ENCODE measurements at places on chromosomes 16 and 17. TPM values are rescaled to one million over a fixed set of nuclear protein-coding genes. Genes with fewer than 3 reads are reported as not detected.
A peak's percentile ranks its signal among the peaks of the same experiment; 100 is the strongest.

DNA sequence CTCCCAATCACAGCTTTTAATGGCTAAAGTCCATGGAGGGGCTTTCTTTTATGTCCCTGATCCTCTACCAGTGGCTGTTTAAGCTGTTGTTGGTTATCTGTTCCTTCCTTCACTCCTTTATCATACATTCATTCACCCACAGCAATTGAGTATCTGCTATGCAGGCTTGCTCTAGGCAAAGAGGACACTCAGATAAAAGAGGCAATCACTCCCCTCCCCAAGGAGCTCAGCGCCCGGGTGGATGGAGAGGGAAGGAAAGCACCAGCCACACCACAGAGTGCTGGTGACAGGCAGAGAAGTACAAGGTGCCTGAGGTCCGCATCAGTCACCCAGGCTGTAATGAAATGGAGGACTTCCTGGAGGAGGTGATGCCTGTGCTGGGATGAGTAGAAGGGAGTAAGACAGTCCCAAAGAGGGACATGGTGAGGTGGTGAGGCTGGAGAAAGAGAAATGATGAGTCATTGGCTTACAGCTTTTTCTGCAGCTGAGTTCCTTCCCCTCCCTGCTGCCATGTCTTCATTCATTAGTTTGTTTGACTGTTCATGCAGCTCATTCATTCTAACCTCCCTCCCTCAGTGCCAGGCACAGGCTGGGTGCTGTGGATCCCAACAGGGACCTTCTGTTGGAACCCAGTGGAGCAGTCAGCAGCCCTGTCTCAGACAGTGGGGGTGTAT lies 12.8 kb upstream of the NGFR start:
- no peaks in the 10 kb centered on the region for H3K36me3 ChIP-seq
- H3K4me3 ChIP-seq, result no peak overlapping the region
- peaks cover 18% of the 10 kb centered on the region for H3K27me3 ChIP-seq
- H3K27ac ChIP-seq, result no peak overlapping the region
- no peak for DNase-seq

GRCh38 chr16:12303653-12304052 lies 327.1 kb downstream of the SNX29 start:
- no peak for DNase-seq
- no peaks in the 10 kb centered on the region for H3K4me1 ChIP-seq
- H3K27ac ChIP-seq, result no peak overlapping the region
- H3K36me3 ChIP-seq, result no peaks in the 10 kb centered on the region

DNA sequence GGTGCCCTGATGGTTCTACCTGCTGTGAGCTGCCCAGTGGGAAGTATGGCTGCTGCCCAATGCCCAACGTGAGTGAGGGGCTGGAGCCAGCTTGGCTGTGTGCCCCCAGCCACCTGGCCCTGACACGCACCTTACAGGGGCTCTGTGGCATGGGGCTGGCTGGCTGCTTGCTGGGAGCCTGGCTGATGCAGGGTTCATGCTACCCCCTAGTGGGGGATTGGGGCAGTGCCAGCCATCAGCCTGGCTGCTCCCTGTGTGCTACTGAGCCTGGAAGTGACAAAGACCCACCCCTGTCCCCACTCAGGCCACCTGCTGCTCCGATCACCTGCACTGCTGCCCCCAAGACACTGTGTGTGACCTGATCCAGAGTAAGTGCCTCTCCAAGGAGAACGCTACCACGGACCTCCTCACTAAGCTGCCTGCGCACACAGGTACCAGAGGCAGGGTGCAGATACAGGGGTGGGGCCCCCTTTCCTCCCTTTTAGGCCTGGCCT lies 5.7 kb downstream of the GRN start:
- H3K4me3 ChIP-seq, result no peak overlapping the region
- no peaks in the 10 kb centered on the region for H3K27me3 ChIP-seq
- peak; percentile 96 for DNase-seq
- H3K4me1 ChIP-seq, result no peaks in the 10 kb centered on the region
- peaks cover 25% of the 10 kb centered on the region for H3K36me3 ChIP-seq

DNA sequence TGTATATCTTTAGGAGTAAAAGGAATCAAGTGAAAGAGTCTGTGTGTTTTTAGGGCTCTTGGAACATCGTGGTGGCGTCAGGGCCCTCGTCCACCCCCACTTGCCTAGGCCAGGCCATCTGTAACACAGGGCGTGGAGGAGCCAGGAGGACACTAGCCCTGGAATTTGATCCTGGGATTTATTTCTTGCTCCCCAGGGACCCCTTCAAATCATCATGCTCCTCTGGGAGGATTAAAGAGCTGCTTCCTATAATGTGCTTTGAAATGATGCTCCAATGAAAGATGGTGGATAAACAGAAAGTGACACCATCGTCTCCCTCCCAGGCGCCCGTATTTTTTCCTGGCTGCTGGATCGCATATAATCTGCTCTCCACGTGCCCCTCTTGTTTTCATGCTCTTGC lies 113.3 kb downstream of the AATF start:
- H3K27ac ChIP-seq, result no peak overlapping the region
- H3K27me3 ChIP-seq, result no peaks in the 10 kb centered on the region
- no peak overlapping the region for H3K4me3 ChIP-seq
- peak; percentile 46 for DNase-seq

HNF1B gene
- total RNA-seq, result 44.6 TPM

DNA sequence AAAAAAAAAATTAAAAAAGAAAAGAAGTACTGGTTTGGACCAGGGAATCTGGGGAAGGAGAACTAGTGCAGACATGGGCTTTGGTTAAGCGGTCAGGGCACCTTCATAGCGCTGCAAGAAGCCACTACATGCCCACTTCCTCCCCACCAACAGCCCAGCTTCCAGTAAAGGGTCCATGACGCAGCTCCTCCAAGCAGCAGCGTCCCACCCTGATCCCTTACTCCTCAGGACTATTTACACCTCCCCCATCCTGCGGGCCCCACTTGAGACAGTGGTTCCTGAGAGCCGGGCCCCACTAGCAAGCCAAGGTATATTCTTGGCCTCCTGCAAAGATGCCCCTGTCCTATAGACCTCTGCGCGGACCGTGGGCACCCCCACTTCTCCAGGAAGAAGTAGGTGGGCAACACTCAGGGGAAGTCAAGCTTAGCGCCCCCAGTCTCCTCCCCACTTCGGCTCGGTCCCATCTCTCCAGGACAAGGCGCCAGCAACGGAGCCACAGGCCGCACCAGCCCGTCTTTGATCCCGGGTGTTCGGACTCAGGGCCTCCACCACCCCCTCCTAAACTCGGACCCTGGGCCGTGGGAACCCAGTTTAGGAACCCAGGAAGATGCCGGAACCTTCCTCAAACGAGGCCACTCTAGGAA lies 913 bp upstream of the PRR14 start:
- peak overlapping the region; percentile 64 for H3K4me3 ChIP-seq
- no peaks in the 10 kb centered on the region for H3K4me1 ChIP-seq

GRCh38 chr17:47368262-47368661 lies 44.5 kb downstream of the EFCAB13 start:
- H3K36me3 ChIP-seq, result no peaks in the 10 kb centered on the region
- no peak overlapping the region for H3K27ac ChIP-seq
- no peak overlapping the region for H3K4me3 ChIP-seq
- no peaks in the 10 kb centered on the region for H3K4me1 ChIP-seq
- no peak for DNase-seq

DNA sequence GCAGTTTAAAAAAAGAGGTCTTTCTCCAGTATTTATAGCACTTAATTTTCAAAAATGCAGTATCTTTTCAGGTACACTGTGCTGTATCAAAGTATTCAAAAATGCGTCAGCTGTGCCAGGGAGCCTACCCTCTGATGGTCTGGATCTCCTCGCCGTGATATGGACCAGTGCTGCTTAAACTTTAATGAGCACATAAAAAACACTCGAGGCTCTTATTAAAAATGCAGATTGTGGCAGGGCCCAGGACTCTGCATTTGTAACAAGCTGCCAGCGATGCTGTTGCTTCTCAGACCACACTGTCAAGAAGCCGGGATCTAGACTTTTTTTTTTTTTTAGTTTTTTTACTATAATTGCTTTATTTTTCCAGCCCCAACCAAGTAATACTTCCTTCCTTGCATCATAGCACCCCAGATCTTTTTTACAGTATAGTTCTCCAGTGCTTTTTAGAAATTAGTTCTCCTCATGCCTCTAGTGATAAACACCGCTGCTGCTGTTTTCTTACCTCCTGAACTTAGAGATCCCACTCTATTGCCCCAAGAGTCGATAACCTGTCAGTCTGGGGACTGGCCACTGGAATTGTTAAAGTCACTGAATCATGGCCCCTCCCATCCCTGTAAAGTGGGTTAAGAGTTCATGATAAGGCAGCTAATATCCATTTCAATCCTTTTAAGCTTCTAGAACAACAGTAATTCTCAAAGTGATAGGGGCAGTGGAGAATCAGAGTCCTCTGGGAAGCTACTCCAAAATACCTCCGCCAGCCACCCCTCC lies 1.6 kb upstream of the SMARCD2 start:
- no peak for DNase-seq
- H3K4me3 ChIP-seq, result no peak overlapping the region
- H3K27me3 ChIP-seq, result peaks cover 5% of the 10 kb centered on the region
- no peak overlapping the region for H3K27ac ChIP-seq

DNA sequence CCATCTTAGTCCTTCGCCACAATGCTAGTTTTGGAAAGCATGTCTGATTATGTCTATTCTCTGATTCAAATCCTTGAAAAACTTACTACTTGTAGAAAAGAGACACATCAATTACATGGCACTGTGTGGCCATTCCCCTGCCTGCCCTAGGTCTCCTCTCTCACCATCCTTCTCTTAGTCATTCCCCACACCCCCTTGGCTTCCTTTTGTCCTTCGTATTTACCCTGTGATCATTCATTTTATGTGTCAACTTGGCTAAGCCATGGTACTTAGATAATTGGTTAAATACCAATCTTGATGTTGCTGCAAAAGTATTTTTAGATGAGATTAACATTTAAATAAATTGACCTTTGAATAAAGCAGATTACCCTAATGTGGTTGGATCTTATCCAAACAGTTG lies 122.9 kb upstream of the CDH11 start:
- H3K27ac ChIP-seq, result no peak overlapping the region
- DNase-seq, result no peak
- peaks cover 12% of the 10 kb centered on the region for H3K4me1 ChIP-seq
- no peaks in the 10 kb centered on the region for H3K27me3 ChIP-seq
- no peaks in the 10 kb centered on the region for H3K36me3 ChIP-seq

- H3K27ac ChIP-seq, result no peak overlapping the region
- H3K4me3 ChIP-seq, result peak overlapping the region; percentile 67
- H3K4me1 ChIP-seq, result no peaks in the 10 kb centered on the region
- H3K27me3 ChIP-seq, result peaks cover 31% of the 10 kb centered on the region
Observed at GRCh38 chr17:44911133-44912001, 3.9 kb downstream of the GFAP start.

GRCh38 chr16:10367616-10368188 lies 18.2 kb upstream of the ATF7IP2 start:
- H3K4me3 ChIP-seq, result no peak overlapping the region
- H3K36me3 ChIP-seq, result no peaks in the 10 kb centered on the region
- no peak overlapping the region for H3K27ac ChIP-seq

- H3K4me3 ChIP-seq, result no peak overlapping the region
- no peak for DNase-seq
- no peaks in the 10 kb centered on the region for H3K4me1 ChIP-seq
- no peak overlapping the region for H3K27ac ChIP-seq
- H3K36me3 ChIP-seq, result peaks cover 88% of the 10 kb centered on the region
Observed at GRCh38 chr17:16005636-16006035, 6.0 kb downstream of the TTC19 start.

DNA sequence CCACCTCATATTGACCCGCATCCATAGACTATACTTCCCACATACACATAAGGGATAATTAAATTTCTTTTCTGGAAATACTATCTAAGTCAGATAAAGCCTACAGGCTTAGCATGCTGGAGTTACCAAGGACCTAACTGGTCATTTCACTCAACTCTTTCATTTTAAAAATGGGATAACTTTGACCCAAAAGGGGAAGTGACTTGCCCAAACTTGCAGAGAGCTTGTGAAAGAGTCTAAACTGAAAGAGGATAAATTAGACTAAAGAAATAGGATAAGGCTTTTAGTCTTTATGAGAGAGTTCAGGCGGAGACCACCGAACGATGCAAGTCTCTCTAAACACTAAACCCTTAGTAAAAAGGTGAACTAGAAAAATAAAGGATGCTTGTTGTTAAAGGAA lies 3.9 kb upstream of the KRT33A start:
- H3K27me3 ChIP-seq, result peaks cover 9% of the 10 kb centered on the region
- H3K36me3 ChIP-seq, result no peaks in the 10 kb centered on the region
- no peak overlapping the region for H3K27ac ChIP-seq

COG4 gene
- total RNA-seq, result 69.8 TPM

DNA sequence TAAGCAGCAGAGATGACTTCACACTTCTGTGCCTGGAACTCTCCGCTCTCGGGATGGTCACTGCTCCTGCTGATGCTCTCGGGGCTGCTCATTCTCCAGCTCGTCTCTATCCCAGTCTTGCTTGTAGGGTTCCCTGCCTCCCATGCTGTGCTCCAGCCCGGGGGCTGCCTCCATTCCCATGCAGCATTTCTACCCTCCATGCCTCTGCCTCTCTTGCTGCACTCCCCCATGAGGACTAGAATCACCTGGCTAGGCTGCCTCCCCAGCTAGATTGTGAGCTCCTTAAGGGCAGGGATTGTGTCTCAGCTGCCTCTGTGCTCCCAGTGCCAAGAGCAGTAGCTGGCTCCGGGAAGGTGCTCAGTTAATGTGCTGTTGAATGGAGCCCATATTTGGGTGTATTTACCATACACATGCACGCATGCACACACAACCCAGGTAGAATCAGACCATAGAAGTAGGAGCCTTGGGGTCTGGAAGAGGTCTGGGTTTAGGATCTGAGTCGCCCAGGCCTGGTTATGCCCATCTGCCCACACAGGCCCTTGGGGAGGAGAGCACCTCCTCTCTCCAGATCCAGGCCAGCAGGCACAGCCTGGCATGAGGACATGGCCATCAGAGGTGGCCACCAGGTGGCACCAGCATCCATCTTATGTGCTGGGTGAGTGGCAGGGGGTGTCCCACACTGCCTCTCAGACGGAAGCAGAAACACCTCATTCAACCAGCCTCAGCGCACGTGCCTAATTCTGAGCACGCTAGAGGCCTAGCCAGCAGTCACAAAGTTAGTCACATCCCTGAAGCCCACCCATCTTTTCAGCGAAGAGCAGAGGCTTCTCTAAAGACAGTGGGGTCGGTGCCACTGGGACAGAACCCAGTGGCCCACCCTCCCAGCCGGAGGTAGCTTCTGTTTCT lies 9.3 kb downstream of the GIT1 start:
- H3K4me1 ChIP-seq, result peaks cover 8% of the 10 kb centered on the region
- DNase-seq, result peak; percentile 97
- no peaks in the 10 kb centered on the region for H3K27me3 ChIP-seq
- H3K27ac ChIP-seq, result no peak overlapping the region
- H3K36me3 ChIP-seq, result peaks cover 30% of the 10 kb centered on the region

DNA sequence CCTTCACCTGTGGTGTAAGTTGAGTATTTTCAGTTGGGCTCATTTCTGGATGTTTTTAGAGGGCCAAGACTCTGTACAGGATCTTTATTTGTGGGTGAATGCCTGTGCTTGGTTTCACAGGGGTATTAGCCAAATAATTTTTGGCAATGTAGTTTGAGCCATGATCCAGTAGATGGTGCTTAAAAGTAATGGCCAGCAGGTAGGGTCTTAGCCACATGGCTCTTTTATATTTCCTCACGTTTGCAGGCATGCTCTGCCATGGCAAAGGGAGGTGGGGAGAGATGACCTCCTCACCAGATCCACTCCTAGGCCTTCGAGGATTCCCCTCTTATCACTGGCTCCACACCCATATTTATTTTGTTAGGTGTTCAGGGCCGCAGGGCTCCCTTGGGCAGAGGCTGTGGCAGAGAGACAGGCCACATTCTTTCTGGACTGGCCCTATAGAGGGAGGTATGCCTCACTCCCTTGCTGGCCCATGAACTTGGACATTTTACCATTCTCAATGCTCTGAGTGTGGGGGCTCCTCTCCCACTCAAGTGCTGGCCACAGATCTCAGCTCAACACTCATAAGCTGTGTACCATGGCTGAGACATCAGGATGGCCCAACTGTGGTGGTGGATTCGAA lies 417.1 kb downstream of the XYLT1 start:
- DNase-seq, result no peak
- no peaks in the 10 kb centered on the region for H3K4me1 ChIP-seq
- no peak overlapping the region for H3K27ac ChIP-seq
